CD4-positive, alpha-beta T cell treated with Interferon gamma for 1 hour (primary cell): ENCODE measurements at places on chromosomes 6 and 20.

DNA sequence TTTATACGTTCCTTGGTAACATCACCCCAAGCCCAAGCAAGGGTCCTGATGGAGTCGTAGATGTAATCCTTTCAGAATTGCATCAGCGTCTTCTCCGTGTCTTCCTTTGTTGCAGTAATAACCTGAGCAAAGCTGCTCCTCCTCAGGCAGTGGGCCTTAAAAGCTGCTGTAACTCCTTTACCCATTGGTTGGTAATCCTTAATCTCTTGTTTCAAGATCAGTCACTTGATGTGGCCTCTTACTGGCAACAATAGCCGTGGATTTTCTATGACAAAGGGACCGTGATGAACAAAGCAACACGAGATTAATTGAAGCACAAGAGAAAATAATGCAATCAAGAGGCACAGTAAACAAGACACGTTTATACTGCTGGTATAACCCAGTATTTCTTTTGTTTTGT is 44.6 kb downstream of the ALDH5A1 start:
- no peak for DNase-seq

GRCh38 chr20:7974785-7975435 is 34.7 kb upstream of the HAO1 start:
- DNase-seq = no peak

GRCh38 chr6:81625216-81625615 is 127.3 kb downstream of the TENT5A start:
- no peak for DNase-seq

- DNase-seq = no peak
Observed at GRCh38 chr6:21931641-21932335, 338.2 kb downstream of the SOX4 start.

GRCh38 chr6:9942131-9942530 is 472.7 kb downstream of the TFAP2A start:
- no peak for DNase-seq

- DNase-seq = no peak
Observed at GRCh38 chr6:137414599-137414998, 79.6 kb downstream of the OLIG3 start.

DNA sequence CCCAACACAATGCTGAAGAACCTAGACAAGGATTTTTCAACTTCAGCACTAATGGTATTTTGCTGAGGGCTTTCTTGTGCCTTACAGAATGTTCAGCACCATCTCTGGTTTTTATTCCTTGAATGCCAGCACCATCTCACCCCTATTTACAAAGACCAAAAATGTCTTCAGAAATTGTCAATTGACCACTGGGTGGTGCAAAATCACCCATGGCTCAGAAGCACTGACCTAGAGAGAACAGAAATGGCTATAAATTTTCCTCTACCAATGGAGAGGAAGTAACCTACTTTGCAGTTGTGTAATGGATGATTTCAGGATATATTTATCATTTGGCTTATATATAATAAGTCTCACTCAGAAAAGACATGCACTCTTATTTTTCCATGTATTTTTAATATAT is 431.0 kb upstream of the IRAK1BP1 start:
- no peak for DNase-seq

DNA sequence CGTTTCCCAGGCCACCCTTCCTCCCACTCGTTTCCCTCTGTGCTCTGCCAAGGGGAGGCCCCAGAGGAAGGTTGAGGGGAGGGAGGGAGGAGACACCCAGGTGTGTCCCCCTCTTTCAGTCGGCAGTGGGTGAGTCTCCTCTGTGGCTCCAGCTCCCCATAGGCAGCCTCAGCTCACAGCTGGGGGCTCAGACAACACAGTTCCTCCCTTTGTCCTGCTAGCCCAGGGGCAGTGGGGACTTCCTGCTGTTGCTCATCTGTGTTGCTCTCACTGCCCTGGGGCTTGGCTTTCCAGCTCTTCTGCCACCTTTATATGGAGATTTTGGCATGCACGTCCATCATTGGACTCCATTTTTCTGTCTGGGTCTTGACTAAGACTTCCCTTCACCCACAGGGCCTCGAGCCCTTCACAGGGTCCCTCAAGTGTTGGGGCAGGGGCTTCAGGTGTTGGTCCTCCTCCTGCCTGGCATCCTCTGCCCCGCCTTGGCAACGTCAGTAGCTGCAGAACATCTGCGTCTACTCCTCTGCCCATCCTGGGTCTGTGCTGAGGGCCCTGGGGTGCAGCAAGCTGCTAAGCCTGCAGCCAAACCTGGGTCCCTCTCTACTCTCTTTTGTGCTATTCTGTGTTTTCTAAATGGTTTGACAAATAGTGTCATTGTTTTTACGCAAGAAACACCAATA is 190.6 kb upstream of the PMEPA1 start:
- DNase-seq = no peak

GRCh38 chr6:121450242-121450641 is 14.8 kb downstream of the GJA1 start:
- no peak for DNase-seq

GRCh38 chr6:290111-290922 is 2.0 kb upstream of the DUSP22 start:
- DNase-seq = no peak

DNA sequence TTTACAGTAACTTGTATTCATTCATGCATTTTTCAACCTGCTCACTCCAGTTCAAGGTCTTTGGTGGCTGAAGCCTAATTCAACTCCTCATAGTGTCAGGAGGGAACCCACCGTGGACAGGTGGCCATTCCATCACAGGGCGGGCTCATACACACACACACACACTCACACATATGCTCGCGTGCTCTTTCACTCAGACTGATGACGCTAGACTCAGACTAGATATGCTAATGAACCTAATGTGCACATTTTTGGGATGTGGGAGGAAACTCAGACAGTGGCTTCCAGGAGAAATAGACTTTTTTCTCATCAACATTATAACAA is 56.7 kb downstream of the TRIM27 start:
- DNase-seq = peak; percentile 17

GRCh38 chr6:166488076-166488685 is 98.3 kb downstream of the RAMACL start:
- DNase-seq = peak; percentile 90

DNA sequence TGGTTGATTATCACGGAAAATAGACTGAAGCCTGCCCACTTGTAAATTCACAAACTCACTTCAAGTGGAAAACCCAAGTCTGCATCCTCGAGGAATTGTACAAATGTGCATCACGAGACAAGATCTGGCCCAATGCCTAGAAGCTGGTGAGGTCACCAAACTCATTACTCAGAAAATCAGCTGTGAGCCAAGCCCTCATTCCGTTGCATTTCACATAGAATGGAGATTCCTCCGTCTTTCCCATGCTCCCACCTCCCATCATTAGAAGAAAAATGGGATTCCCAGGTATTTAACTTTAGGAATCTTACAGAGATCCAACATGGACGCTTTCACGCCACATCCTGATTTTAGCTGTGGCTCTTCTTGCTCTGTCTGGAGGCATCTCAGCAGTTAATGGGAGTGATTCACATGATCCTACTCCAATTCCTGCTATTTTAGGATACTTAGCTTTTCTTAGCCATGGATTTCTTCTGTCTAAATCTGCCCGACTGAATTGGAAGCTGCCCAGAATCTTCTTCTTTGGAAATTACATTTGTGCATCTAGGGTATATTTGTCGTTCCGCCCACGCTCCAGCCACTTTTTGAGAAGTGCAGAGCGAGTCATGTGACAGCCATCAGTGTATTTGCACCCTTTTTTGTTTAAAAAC is 68.7 kb upstream of the STMND1 start:
- no peak for DNase-seq

- DNase-seq = no peak
Observed at GRCh38 chr6:5752391-5752680, 254.4 kb downstream of the NRN1 start.

- no peak for DNase-seq
Observed at GRCh38 chr6:26569433-26569764, 27.4 kb upstream of the ABT1 start.

DNA sequence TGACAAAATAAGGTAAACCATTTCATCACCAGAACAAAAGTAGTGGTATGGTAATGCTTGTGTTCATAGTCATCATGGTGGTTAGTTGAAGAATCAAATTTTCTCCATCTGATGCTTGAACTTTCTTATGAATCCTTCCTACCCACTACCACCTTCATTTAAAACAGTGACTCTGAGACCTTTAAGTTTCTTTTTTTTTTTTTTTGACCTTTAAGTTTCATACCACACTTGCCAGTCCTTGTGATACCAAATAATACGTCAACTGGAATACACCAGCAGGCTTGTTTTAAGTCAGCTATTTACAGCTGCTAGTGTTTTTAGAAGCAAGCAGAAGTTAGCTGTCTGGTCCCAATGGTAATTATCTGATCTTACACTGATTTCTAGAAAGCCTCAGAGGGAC is 413.4 kb upstream of the SOX4 start:
- DNase-seq = no peak

GRCh38 chr6:112591329-112591728 is 244.2 kb downstream of the RFPL4B start:
- DNase-seq = no peak

DNA sequence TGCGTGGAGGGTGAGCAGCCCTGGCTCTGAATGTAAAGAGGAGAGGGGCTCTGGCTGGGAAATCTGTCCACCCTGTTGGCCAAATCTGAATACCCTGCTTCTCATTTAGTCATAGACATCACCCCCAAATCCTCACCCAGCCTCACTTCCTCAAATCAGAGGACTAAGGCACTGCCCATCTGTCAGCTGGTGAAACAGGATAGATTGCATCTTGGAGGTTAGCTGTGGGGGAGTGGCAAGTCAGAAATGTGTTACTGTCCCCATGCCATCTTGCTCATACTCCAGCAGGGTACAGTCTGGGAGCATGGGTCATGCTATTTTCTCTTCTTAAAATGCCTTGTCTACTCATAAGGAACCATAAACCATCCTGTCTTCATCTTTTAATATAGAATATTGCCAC is 9.5 kb upstream of the DTNBP1 start:
- peak; percentile 16 for DNase-seq

GRCh38 chr6:118746825-118747174 is 95.4 kb upstream of the CEP85L start:
- DNase-seq = no peak

GRCh38 chr6:138673346-138674014 is 100.1 kb upstream of the CCDC28A start:
- DNase-seq = no peak

DNA sequence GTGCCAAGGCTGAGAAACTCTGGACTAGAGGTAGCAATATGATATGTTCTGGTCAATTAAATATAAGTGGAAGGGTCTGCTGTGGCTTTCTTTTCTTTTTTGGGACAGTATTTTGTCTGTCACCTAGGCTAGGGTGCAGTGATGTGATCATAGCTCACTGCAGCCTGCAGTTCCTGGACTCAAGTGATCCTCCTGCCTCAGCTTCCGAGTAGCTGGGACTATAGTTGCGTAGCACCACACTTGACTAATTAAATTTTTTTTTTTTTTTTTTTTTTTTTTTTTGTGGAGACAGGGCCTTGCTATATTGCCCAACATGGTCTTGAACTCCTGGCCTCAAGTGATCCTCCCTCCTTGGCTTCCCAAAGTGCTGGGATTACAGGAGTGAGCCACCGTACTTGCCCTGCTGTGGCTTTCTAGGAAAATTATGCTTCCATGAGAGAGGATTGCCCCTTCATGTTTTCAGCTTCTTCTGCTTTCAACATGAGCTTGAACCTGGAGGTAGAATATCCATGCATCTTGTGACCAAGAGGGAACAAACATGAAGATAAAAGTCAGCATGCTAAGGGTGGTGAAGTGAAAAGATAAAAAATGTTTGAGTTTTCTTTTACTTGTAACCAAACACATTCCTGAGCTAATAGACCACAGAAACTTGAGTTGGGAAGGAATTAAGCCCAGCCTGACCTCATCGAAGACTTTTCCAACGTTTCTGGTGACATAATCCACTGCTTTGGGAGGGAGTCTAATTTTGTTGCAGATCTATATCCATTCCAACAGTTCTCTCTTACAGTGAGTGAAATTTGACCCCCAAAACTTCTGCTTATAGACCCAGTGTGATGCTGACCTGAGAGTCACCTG is 75.1 kb downstream of the CARMIL1 start:
- DNase-seq = no peak

- DNase-seq = no peak
Observed at GRCh38 chr6:145789443-145789842, 25.2 kb downstream of the FBXO30 start.

GRCh38 chr6:129203190-129203900 is 320.4 kb downstream of the LAMA2 start:
- no peak for DNase-seq

DNA sequence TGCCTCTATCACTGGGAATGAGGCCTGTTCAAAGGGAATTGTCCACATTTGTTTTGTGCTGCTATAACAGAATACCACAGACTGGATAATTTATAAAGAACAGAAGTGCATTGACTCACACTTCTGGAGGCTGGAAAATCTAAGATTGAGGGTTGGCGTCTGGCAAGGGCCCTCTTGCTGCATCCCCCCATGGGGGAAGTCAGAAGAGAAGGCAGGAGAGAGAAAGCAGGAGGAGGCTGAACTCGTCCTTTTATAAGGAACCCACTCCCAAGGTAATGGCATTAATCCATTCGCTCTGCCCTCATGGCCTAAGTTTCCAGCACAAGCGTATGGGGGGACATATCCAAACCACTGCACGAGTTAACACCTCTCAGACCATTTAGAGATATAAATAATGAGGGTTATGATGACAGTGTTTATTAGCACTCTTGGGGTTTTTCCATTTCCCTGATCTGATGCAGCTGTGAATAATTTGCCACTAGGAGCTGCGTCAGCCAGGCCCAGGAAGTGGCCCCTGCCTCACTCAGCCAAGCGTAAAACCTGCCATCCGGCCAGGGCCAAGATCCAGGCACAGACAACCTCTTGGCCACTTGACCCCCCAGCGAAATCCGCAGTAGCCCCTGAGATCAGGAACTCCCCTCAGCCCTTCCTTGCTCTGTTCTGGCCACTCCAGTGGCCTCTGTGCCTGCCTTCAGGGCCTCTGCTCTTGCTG is 14.2 kb upstream of the SLCO4A1 start:
- DNase-seq = peak; percentile 40

DNA sequence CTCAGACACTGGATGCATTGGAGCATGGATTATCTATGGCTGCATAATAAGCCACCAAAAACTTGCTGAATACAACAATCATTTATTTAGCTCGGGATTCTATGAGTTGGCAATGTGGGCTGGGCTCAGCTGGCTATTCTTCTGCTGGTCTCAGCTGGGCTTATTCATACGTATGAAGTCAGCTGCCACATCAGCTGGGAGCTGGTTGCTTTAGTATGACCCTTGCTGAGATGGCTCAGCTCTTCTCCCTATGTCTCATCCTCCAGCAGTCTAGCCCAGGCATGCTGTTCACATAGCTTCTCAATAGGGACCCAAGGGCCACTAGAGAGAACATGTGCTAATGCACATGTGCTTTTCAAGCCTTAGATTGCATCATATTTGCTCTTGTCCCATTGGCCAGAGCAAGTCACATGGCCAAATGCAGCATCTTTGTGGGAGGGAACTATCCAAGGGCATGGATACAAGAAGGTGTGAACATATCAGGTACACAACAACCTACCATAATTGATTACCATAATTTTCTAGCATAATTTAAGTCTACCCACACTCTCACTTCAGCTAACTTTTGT is 444.6 kb downstream of the KIF16B start:
- DNase-seq = no peak

GRCh38 chr6:27545271-27546046 is 72.6 kb upstream of the ZNF184 start:
- DNase-seq = no peak
